NCI-H1092 treated with DMSO at 0.1 percent for 48 hours (cell line): ENCODE measurements at places on chromosomes 2 and 18.

GRCh38 chr2:230974096-230974913 lies 21.6 kb upstream of the SPATA3 start:
- no peak for DNase-seq

- no peak for DNase-seq
Observed at GRCh38 chr2:191100216-191100615, 50.6 kb downstream of the STAT4 start.

GRCh38 chr18:47680488-47680887 lies 250.0 kb downstream of the SMAD2 start:
- no peak for DNase-seq

- DNase-seq: no peak
Observed at GRCh38 chr18:55090564-55091188, 131.4 kb upstream of the CCDC68 start.

DNA sequence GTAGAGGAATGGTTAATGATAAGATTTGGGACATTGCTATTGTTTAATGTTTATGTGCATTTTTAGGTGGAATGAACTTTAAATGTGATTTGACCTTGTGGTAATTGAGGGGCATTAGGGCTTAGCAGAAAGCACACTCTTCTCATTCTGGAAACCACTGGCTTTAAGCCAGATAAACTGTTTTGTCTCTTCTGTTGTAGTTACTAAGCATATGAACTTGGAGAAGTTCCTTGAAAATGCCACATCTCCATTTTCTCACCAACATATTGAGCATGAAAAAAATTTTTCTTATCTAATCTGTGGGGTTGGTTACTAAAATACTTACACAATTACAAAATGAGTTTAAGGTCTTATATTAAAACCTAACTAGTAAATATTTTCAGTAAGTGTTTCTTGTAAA lies 70.8 kb upstream of the FSHR start:
- DNase-seq: peak; percentile 44

- DNase-seq: no peak
Observed at GRCh38 chr2:238654479-238655197, 193.2 kb upstream of the TWIST2 start.

DNA sequence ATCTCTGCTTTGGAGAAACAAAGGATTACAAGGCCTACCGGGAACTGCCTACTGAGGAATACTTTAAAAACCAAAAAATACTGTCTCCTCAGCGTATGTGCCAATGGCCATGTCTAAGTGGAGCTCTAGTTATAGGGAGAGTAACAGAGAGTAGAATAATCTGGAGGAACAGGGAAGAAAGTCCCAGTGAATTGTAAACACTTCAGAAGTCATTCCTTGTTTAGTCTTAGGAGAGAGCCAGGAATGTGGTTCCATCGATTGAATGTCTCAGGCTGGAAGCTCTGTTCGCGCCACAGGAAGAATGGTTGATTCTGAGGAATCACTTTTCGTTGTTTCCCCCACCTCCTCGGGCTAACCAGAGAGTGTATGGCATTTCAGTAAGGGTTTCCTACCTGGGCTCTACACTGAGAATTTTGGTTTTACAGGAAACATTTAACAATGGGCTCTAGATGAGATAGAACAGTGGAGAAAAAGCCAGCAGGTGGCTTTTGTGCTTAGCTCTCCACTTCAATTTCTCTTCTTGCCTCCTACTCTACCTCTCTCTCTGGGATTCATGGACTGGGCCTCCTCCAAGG lies 88.7 kb downstream of the ACVR1 start:
- DNase-seq: no peak

DNA sequence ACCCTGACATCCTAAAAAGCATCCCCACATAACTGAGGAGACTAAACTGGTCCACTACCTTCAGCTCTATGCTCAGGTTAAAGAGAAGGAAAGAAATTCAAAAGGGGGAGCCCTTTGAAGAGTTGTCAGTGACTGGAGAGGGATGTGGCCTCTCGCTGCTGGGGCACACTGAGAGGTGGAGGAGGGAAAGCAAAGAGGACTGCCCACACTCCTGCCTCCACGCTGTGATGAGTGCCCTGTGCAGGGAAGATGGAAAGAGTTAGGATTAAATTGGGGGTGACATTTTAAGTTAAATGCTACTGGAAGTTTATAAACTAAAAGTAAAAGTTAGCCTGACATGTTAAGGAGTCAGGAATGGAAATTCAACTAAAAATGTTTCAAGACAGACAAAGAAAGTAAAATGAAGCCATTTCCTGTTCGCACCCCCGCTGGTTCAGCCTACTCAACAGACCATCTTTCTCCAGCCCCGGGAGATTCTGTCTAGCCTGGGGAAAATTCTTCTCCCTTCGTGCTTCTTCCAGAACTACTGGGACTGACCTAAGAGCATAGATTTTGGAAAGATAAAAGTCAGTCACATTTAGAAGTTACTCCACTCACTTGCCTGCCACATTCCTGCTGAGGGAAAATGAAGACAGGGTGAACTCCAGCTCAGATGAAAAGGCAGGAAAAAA lies 17.8 kb upstream of the INO80C start:
- no peak for DNase-seq

- no peak for DNase-seq
Observed at GRCh38 chr2:181774685-181775084, 94.4 kb upstream of the NEUROD1 start.

DNA sequence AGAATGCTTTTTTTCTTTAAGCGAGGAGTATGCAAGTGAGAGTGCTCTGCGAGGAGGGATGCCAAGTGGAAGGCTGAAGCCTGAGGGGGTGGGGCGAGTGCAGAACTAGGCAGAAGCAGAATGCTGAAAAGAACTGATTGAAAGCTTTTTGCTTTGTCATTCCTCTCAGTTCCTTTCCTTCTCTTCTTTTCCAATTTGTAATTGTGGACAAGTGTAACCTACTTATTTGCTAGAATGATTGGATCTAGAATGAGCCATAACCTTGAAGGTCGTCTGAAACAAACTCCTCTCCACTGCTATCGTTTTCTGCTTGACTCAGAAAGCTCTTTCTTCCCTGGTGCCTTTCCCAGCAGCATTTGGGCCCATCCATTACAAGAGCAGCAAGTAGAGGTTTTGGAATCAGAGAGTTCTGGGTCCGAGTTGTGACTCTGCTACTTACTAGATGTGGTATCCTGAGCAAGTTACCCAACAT lies 115.3 kb downstream of the METTL8 start:
- DNase-seq: no peak

- no peak for DNase-seq
Observed at GRCh38 chr2:181656450-181657291, at the start of gene CERKL. TSS of gene CERKL (minus strand) at chr2:181657105. CDS start at chr2:181657006, 99 bp downstream.

- DNase-seq: no peak
Observed at GRCh38 chr2:94759211-94759610, 112.0 kb upstream of the TEKT4 start.

GRCh38 chr2:39990335-39990900 lies 211.4 kb upstream of the THUMPD2 start:
- DNase-seq: no peak

GRCh38 chr2:70255637-70256314 lies 2.2 kb upstream of the PCYOX1 start:
- DNase-seq: no peak

GRCh38 chr18:63890950-63891304 lies 3.4 kb downstream of the SERPINB2 start:
- peak; percentile 55 for DNase-seq

DNA sequence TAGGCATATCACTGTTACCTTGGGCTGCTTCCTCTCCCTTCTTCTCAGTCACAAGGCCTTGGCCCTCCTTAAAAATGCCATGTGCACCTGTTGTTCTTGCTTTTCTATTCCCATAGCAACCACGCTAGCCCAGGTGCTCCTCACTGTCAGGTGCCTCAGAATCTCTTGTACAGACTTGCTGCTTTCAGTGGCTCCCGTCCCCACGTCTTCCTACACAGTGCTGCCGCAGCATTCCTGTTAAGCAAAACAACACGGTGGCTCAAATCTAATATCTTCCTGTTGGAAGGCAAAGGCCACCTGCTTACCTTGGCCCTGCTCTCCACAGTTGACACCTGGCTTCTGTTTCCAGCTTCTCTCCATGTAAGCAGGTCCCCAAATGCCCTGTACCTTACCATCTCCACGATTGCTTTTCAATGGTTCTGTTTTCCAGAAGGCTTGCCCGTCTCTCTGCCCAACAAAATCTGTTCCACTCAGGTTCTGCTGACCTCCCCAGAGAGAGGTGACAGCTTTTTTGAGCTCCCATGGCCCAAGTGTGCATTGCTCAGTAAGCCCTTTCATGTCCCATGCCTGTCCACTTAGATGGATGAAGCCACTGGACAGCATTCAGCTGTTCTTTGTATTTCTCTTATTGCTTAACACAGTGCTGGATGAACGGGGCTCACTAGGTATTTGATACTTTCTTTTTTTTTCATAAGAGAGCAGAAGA lies 240.4 kb downstream of the PRKCE start:
- DNase-seq: no peak

- DNase-seq: no peak
Observed at GRCh38 chr2:172977270-172978062, 98.2 kb upstream of the MAP3K20 start.

- DNase-seq: no peak
Observed at GRCh38 chr2:190598621-190599020, 50.3 kb upstream of the NAB1 start.

DNA sequence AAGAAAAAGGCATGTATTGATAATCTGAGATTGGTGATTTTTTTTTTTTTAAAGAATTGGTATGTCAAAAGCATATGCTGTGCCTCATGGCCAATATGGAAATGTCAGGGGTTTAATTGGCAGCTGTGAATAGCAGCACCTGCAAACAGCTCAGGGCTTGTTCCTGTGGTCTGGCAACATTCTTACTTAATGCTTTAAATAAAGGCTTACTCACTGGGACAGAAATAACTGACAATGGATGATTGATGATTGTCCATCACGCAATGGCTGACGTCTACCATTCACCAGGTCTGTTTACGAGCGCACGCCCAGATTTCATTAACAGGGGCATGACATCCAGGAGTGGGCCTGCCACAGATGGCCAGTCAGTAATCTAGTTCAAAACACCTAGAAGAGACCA lies 66.7 kb downstream of the ETAA1 start:
- DNase-seq: no peak

DNA sequence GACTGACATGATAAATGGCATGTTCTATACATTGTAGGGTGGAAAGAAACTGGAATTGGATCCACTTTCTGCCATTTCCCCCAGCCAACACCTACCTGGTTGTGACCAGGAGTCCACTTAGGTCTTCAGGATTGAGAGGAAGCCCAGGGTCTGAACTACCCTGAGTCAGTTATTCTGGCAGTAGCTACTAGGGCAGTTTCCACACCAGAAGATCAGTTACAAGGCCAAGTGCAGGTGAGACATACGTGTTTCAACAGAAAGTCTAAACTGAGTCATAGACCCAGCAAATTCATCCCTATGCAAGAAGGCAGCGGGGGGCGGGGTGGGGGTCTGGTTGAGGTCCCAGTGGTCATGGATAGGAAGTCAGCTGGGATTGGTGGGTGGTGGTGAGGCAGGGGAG lies 21.9 kb downstream of the ANTXR1 start:
- no peak for DNase-seq

GRCh38 chr2:58019229-58019628 lies 27.4 kb upstream of the VRK2 start:
- no peak for DNase-seq

DNA sequence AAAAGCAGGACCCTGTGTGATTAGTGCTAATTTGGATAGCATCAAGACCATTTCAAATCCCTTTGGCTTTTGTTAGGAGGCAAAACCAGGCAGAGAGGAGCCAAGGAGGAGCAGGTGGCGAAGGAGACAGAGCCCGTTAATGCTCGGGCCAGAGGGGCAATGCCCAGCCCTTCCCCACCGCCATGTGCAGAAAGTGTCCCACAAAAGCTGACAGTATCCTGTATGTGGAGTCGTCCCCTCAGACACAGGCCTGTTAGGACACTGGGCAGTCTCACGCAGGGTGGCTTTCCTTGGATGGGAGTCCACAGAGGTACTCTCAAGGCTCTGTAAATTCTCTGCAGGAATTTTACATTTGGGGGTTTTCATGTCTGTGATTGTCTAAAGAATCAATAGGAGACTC lies 44.8 kb upstream of the TFCP2L1 start:
- DNase-seq: no peak

DNA sequence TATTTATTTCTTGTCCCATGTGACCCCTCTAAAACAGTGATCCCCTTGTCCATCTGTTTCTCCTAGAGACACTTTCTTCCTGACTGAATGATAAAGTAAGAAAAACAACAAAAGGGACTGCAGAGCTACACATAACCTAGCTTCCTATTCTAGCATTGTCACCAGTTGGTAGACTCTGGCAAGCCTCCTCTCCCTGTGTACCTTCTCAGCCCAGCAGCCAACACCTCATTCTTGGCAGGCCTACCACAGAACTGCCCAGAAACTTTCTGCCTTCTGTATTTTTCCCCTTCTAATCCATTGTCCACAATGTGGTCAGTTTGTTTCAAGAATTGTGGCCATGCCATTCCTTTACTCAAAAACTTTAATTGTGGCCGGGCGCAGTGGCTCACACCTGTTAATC lies 13.4 kb downstream of the SMC6 start:
- DNase-seq: no peak

- no peak for DNase-seq
Observed at GRCh38 chr2:212538305-212539071, at the start of gene ERBB4. TSS of gene ERBB4 (minus strand) at chr2:212538802. CDS start at chr2:212538530, 272 bp downstream.

- DNase-seq: no peak
Observed at GRCh38 chr2:8116661-8117060, 565.2 kb upstream of the ID2 start.

DNA sequence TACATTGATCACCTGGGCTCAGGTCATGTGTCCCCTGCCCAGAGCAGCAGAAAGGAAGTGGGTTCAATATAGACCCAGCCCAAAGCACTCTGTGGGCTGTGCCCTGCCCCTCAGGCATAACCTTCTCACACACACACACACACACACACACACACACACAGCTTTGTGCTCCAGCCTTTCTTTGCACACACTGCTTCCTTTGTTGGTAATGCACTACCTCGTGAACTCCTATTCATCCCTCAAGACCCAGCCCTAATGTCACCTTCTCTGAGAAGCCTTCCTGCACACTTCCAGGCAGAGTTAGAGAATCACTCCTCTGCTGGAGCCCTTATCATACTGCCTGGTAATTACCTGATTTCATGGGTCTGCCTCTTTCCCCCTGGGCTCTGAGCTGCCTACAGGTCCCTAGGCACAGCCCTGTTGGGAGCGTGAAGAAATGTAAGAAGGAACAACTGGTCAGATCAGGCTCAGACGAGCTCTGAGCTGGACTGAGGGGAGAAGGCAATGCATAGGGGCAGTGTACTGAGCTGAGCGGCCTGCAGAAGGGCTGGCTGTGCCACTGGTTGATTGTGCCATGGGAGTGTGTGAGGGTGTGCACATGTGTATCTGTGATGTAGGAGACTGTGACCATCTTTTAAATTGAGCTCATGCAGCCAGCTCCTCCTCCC lies 210.3 kb downstream of the GLI2 start:
- no peak for DNase-seq

DNA sequence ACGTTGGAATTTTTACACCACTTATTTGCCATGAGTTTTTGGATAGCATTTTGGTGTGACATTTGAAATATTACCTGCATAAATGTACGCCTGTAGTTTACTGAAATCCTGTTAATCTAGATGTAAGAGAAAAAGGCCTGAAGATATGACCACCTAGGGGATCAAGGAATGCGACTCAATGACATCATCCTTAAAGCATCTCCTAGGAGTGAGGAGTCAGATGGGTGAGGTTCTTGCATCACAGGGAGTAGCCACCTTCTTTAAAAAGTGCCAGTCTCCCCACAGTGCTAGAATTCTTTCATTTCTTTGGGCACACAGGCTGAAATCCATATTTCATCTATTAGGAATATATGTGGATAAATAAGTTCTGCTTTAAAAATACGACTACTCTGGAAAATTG lies 34.5 kb downstream of the ADCYAP1 start:
- no peak for DNase-seq
